ENCODE measurements at places on chromosomes 3 and 15.
A peak's percentile ranks its signal among the peaks of the same experiment; 100 is the strongest.

DNA sequence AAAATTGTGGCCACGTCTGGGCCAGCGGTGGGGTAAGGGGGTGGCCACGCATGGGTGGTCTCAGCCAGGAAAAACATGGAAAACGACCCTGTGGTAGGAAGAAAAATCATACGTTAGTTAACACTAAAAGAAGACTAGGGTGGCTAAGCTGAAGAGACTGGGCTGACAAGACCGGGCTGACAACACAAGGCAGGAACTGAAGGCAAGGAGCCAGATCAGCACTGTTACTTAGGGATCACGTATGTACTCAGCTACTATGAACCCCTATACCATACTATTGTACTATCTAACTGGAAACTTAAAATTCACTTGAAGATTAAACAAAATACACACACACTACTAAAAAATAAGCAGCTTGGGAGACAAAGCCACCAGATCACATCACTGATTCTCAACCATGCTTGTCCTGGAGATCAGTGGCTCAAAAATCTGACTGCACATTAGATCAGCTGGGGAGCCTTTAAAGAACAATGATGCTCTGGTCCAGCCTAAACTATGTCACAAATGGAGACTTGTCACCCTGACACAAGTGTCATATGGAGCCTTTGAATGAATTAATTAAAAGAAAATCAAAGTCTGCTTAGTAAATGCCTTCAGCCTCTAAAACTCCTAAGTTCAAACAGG lies 442.2 kb downstream of the SHQ1 start:
- DNase-seq: no peak

- peak; percentile 9 for DNase-seq
Measured at GRCh38 chr15:50458348-50459112, 34.3 kb downstream of the USP8 start.

DNA sequence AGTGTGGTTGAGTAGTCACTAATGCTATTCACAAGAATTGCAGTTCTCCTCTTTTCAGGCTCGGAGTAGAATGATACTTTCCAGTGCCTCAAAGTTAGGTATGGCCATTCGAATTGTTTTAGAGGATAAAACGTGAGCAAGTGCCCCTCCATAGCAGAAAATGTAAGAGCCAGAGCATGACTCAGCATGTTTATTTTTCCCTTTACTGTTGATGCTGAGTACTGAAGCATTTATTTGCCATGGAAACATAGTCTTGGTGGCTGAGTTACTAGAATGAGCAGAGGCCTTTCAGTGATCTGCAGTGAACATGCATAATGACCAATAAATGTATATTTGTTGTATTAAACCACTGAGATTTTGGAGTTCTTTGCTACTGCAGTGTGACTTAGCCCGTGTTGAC lies 540.6 kb downstream of the NLGN1 start:
- DNase-seq: peak; percentile 56

- DNase-seq: no peak
Measured at GRCh38 chr15:89783861-89784685, 7.9 kb downstream of the MESP2 start.

- DNase-seq: peak; percentile 76
Measured at GRCh38 chr15:89760303-89761008, 9.4 kb upstream of the MESP1 start.

DNA sequence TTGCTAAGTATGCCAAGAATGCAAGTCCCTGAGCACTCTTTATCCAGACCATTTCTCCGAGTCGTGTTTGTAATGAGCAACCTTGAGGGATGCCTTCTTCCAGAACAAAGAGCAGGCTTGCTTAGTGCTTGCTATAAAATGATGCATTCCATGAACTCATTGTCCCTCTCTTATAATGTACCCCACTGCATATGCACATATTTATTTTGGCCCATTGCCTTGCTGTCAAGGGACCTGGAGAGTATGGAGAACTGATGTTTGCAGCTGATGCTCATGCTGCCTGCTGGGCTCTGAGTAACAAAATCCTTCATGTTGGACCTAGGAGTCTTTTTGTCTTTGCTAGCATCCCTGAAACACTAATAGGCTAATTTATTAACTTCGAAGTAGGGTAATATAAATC lies 97.8 kb upstream of the AADACL2 start:
- DNase-seq: no peak

GRCh38 chr3:124383846-124384466 lies 346.3 kb upstream of the UMPS start:
- no peak for DNase-seq

DNA sequence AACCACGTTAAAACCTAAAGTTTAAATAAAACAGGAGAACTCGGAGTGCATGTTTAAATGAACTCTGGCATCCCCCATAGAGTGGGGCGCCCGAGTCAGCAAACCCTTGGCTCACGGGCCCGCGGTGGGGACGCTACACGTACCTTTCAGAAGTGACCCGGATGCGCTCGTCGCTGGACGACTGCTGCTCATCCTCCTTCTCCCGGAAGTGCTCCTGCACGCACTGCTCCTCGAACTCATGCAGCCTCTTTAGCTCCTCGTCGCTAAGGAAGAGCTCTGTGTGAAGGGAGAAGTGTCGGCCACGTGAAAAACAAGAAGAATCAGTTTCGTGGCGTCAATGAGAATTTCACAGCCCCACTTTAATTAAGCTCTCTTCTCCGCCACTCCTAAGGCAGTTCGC lies 34.6 kb upstream of the MTMR10 start:
- DNase-seq: no peak

GRCh38 chr15:92112711-92113110 lies 259.2 kb downstream of the SLCO3A1 start:
- DNase-seq: no peak

- no peak for DNase-seq
Measured at GRCh38 chr3:183486472-183486871, 58.1 kb upstream of the MCF2L2 start.

- DNase-seq: no peak
Measured at GRCh38 chr15:68057034-68057433, 2.9 kb downstream of the PIAS1 start.

DNA sequence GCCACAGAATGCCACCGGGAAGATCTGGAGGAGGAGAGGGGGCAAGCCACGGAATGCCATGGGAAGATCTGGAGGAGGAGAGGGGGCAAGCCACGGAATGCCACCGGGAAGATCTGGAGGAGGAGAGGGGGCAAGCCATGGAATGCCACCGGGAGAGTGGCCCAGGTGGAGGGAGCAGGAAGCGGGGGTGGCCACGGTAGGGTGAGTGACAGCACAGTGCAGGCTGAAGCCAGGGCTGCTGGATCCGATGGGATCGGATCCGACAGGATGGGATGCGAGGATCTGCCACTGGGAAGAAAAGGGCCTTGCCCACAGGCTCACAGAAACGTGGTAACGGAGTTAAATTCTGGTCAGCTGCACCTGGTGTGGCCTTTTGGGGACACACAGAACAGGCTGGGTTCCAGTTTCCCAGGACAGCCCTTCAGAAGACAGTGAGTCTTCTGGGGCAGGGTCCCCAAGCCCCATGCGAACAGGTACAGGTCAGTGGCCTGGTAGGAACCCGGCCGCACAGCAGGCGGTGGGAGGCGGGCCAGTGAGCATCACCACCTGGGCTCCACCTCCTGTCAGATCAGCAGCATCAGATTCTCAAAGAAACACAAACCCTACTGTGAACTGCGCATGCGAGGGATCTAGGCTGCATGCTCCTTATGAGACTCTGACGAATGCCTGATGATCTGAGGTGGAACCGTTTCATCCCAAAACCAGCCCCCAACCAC lies 58.8 kb downstream of the XXYLT1 start:
- no peak for DNase-seq

DNA sequence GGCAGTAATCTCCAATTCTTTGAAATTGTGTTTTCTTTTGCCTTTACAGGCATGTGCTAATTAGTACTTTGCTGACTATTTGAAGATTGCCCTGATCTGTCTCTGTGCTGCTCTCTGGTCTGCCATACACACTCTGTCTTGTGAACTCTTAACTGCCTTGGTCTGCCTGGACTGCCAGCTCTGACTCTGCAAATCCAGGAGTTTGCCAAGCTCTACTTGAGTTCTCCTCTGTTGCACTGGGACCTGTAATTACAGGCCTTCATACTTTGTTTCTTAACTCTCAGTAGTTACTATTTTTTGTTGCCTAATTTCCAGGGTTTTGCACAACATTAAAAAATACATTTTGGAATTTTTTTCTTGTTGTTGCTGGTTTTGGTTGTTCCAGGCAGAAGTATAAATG lies 155.0 kb downstream of the RSRC1 start:
- no peak for DNase-seq

DNA sequence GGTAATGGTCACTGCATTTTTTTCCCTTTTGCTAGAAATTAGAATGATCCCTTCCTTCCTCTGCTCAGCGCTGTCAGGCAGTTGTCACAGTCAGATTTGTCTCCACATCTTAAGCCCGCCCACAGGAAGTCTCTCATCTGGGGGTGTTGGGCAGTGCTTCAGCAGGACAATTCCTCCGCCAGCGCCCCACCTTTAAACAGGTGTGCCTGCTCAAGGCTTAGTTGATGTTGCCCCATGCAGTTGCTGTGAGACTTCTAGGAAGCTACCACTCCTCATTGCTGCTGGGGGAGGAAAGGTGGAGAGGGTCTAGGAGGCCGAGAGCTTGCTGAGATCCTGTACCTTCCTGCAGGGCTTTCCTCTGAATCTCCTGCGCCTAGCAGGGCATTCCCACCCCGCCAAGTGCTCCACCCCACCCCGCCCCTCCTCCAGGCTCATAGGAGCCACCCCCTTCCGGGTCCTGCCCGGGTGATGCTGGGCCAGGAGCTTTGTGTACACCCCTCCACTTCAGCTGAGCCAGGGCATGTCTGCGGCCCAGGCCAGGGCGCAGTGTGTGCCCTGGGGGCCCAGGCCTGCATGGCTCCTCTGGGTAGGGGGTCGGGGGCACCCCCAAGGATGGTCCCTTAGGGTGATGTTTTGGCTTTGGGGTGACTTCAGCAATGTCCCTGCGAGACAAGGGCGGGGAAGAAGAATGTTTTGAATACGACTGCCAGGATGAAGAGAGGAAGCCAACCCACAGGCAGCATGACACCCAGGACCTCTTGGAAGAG lies 68.7 kb downstream of the TRAK1 start:
- no peak for DNase-seq

GRCh38 chr15:55194256-55194655 lies 2.5 kb downstream of the RSL24D1 start:
- DNase-seq: no peak

- no peak for DNase-seq
Measured at GRCh38 chr15:67031331-67031730, 34.1 kb upstream of the SMAD3 start.

- DNase-seq: no peak
Measured at GRCh38 chr3:180320631-180321030, 281.3 kb upstream of the TTC14 start.

DNA sequence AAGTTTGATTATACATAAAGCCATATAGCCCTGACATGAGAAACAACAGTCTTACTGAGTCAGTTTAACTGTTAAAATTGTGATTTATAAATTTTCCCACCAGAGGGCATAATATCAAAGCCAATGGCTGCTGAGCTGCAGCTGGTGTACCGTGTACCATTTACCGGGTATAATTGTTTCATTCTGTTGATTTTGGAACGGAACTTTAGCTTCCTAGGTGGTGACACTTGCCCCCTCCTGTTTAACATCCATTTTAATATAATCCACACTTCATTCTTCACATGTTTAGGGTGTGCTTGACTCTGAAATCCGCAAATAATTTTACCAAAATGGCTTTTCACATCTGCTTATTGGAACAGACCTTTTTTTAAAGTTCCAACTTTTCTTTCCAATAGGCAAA lies 72.8 kb downstream of the SLC9A9 start:
- peak; percentile 53 for DNase-seq

DNA sequence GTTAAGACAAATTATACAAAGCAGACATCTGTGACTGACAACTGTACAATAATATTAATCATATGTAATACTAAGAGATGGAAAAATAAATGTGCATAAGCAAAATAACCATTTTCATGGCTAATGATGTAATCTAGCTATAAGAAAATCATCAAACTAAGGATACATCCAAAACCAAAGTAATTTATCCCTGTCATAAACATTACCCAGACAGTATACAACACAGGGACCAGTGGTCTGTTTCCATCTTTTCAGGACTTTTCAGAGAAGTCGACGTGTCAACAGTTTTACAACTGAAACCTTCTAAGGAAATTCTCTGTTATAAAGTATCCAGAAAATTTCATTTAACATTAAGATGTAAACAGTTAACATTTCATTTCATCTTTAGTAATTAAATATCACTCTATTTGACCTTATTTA lies 11.0 kb downstream of the THBS1 start:
- peak; percentile 62 for DNase-seq

- DNase-seq: no peak
Measured at GRCh38 chr3:74139648-74140047, 474.8 kb downstream of the CNTN3 start.

GRCh38 chr3:153835540-153835939 lies 285.6 kb upstream of the ARHGEF26 start:
- DNase-seq: no peak

- no peak for DNase-seq
Measured at GRCh38 chr3:101387351-101387750, 67.0 kb upstream of the IMPG2 start.

DNA sequence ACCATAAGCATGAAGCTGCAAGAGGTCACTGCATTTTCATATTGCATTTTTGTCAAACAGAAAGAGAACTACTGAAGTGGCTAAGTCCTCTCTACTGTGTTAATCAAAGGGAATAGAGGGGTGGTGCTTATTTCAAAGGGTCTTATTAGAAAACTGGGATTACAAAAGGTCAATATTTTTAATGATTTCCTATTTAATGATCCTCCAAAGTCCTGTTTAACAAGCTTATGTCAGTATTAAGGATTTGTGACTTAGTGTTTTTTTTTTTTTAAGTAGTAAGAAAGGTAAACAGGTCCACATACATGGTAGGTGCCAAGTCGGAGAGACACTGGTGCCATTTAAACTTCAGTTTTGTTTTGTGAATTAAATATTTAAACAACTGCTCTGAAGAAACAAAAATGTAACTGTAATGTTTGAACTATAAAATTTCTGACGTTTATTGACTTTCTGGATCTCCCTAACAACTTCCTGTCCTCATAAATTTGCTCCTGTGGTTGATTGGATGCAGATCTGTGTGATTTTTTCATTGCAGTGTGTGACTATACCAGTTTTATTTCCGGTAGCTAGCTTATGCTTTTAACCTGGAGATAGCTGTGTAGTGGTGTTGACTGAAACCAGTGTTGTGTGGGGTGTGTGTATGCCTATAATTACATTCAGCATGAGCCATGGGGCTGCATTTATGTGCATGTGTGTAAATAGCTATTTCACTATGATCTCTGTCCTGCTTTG lies 8.6 kb upstream of the CACNA1D start:
- no peak for DNase-seq

GRCh38 chr3:162629372-162629771 lies 1132.8 kb downstream of the OTOL1 start:
- DNase-seq: no peak

GRCh38 chr3:174431717-174432116 lies 427.4 kb upstream of the NAALADL2 start:
- DNase-seq: peak; percentile 51

Measured in fibroblast of pulmonary artery (primary cell).